ENCODE measurements at places on chromosomes 4 and X.

DNA sequence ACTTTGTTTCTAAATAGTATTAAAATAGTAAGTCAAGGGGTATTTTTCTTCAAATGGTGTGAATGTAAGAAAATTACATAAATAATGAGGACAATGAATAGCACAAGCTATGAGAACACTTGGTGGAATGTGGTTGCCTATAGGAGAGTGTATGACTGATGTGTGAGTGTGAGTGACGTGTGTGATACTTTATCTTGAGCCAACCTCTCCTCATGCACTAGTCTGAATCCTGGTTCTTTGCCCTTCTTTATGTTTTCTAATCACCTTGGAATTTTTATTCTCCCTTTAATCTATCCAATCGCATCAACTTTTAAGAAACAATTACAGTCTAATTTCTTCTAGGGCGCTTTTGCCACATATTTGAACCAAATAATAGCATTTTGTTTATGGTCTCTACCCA is 98.2 kb downstream of the YIPF7 start:
- DNase-seq = no peak

- no peak for DNase-seq
These were observed 258.3 kb upstream of the GABRA2 start for GRCh38 chr4:46648088-46648744.

DNA sequence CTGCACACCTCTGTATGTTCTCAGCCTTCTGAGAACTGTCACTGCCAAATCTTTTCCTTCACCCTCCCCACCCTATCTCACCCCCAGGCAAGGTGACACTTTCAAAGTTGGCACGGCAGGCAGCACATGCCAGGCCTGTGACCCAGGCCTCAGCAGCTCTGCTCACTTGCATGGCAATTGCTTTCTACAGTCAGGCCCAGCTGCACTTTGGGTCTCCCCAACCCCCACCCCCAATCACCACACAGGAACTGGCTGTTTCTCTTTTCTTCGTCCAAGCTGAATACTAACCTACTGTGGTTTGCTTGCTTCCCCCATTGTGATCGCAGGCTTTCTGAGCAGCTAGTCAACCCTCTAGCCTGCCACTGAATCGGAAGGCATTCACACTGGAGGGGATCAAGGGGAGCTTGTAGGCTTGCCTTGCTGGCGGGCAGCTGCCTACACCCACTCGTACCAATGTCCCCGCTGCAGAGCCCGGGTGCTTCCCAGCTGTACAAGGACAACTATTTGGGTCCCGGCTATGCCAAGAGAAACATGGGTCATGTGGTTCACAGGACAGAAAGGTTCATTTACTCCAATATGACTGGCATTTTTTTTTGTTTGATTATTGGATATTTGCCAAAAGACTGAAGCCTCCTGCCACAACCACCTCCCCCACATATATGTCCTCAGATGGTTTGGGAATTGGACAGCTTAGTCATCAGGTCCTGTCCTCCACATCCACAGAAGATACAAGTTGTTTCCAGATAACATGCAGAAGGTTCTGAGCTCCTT is 28.1 kb downstream of the SLC25A43 start:
- no peak for DNase-seq

DNA sequence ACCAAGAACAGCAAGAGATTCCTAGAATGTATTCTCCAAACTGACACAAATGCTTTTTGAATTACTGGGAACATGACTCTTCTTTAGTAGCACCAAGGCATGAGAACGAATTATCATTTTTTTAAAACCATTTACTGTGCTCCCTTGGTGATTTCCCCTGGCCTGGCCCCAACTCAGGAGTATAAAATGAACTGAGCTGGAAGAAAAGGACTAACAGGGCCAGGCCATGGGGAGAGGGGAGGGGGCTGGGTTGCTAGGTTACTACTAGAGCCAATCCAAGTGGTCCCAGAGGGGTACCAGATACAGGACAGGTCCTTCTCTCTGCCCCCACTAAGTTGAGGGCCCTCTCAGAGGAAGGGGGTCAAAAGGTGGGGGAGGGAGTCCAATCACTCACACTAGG is 23.1 kb downstream of the SASH3 start:
- no peak for DNase-seq

DNA sequence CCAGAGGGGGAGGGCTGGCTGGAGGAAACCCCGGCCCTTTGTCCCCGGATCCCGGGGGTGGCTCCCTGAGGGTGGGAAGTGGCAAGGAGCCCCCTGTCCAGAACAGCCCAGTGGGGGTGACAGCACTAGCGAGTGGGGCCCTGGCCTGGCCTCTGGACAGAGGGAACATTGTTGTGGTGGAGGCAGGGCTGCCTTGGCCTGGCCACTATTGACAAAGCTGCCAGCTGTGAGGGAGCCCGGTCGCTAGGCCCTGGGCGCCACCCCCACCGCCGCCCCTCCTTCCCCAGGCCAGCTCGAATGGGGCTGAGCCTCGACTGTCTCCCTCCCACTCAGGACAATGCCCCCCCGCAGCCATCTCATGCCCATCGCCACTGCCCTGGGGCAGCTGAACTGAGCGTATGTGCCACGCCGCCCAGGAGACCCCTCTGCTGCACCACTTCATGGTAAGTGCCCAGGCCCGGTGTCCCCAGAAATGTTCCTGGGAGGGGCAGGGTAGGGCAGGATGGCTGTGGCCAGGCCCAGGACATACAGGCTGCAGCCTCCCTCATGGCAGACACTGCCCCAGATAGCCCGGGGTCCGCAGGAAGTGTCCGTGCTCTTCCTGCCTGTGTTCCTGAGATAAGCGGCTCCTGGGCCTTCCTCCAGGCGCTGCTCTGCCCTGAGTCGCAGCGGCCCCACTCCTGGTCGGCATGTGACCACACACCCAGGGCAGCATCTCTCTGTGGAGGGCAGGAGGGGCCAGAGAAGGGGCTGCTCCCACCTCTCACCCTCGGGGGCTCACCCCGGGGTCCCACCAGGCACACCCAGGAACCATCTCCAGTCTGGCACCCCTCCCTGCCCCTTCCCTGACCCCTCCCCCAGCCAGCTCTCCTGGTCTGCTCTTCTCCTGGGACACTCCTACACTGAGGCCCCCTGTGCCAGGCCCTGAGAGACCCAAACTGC is 1.4 kb downstream of the PLXNB3 start:
- no peak for DNase-seq

- DNase-seq = no peak
These were observed 1317.0 kb downstream of the STIM2 start for GRCh38 chr4:28177641-28178040.

- DNase-seq = no peak
These were observed 705.5 kb downstream of the ARAP2 start for GRCh38 chr4:35538807-35539206.

DNA sequence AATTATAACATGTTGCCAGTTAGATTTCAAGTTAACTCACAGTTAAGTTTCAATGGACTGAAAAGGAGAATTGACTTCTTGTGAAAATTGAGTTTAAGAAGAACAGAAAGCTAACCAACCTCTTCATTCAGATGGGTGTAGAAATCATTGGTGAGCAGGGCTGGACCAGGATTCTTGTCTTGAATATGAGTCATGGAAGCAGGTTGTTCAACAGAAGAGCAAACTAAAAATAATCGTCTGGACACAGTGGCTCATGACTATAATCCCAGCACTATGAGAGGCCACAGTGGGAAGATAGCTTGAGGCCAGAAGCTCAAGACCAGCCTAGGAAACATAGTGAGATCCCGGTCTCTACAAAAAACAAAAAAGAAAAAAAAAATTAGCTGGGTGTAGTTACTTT is 98.2 kb downstream of the ARSJ start:
- no peak for DNase-seq

DNA sequence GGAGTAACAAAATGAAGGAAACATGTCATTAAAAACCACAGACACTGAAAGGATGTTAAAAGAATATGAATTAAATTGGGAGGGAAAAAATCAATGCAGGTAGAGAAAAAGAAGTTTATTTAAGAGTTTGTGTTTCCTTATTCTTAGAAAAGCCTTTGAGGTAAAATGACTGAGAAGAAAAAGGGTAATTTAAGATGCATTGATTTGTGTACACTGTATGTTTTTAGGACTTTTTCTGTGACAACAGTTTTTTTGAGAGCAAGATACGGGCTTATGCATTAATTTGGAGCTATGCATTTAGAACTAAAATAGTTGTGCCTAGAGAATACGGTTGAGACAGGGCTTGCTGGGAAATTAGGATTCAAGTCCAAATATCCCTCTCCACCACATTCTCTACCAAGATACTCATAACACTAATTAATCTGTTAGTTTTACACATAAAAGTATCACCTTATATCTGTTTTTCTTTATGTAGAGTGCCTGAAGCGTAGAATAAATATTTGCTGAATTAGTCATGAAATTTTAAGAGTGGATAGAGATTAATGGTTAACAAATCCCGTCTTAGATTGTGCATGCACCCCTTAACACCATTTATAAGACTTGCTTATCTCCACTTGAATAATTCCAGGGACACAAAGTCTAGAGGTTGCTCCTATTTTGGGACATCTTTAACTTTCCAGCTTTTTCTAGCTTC is 232.5 kb downstream of the PCDH7 start:
- DNase-seq = no peak

DNA sequence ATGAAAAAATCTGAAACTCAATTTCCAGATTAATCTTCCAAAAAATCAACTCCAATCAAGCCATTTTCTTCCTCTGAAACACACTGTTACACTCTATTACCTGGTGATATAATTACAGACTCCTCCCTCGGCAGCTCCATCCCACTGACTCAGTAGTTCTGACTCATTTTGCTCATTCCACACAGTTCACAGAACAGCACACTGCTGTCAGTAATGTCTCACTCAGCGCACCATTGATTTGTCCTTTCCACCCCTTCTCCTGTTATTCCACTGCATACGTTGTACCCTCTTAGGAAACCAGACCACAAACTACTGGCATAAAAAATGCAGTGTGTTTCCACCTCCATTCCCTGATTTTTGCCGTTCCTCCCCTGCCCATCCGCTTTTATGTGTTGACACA is 212.7 kb downstream of the SLIT2 start:
- DNase-seq = no peak

DNA sequence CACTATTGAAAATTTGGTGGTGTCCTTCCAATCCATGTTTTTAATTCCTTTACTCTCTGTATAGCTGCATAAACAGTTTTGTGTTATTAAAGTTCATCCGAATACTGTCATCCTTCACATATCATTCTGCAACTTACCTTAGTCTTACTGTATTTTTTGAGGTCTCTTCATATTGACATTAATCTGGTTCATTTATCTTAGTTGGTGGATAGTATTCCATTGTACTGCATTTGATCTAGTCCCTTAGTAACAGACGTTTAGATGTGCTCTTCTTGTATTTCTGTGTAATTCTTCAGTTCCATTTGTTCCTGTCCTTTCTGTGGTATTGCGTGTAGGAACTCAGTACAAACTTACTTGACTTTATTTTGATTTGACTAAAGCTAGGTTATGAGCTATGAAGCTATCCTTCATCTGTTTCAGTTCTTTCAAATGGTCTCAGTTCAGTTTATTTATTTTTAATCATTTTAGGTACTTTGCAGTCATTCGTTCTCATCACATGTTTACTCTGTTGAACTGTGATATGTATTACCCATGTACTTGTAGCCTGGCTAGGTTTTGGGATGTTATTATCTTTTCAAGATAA is 41.3 kb downstream of the RAPGEF2 start:
- no peak for DNase-seq

- peak; percentile 1 for DNase-seq
These were observed at the start of gene BANK1 for GRCh38 chr4:101790521-101791181. Gene BANK1 (plus strand): TSS chr4:101790730. CDS start chr4:101790881, 151 bp downstream.

- DNase-seq = peak; percentile 79
These were observed at the start of gene G6PD for GRCh38 chrX:154546354-154547244. Gene G6PD (minus strand): TSS chrX:154546846. CDS start chrX:154546155, 691 bp downstream.

Measured in NCI-H2107 (cell line).